GM03348 (cell line): ENCODE measurements at places on chromosomes 3 and 15.
A peak's percentile ranks its signal among the peaks of the same experiment; 100 is the strongest.

GRCh38 chr15:45710657-45711056, 75.8 kb downstream of the SQOR start:
- DNase-seq: no peak

GRCh38 chr3:169494982-169495381, 168.5 kb downstream of the MECOM start:
- no peak for DNase-seq

GRCh38 chr15:71471347-71471746, 339.0 kb upstream of the NR2E3 start:
- no peak for DNase-seq

- DNase-seq: no peak
Observed at GRCh38 chr3:151152455-151153079, 50.4 kb downstream of the GPR171 start.

- DNase-seq: peak; percentile 90
Observed at GRCh38 chr3:122382888-122383666, at the start of gene MIX23. MIX23 (minus strand) TSS chr3:122383231; CDS start chr3:122383224, 7 bp downstream.

- DNase-seq: no peak
Observed at GRCh38 chr15:91516866-91517265, 336.6 kb upstream of the SLCO3A1 start.

DNA sequence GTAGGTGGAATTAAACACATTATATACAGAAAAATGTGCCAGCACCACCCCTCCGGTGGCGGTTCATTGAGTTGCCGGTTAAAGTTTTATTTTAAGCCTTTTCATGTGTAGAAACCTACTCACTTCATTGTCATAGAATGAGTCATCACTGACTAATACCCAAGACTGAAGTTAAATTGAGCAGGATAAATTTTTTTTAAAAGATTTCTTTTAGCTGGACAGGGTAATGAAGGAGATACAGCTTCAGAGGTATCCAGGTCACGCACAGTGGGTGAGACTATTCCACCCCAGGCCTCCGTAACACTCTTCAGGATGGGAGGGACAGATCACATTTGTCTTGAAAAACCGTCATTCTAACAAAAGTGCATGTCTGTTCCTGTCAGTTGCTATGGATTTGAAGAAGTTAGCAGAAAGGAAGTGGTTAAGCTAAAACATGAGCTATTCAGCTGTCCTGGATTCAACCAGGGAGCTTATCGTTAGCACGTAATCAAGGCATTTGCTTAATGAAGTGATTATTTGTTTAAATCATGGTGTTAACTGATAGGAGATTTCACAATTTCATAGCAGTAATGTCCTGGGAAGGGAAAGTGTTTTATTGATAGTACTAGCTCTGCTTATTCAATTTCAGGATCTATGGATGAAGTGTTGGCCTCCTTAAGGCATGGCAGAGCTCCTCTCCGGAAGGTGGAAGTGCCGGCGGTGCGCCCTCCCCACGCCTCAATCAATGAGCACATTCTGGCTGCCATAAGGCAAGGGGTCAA, 23.4 kb downstream of the WHAMM start:
- peak; percentile 86 for DNase-seq

GRCh38 chr3:71991046-71991445, 206.1 kb upstream of the PROK2 start:
- DNase-seq: no peak

- no peak for DNase-seq
Observed at GRCh38 chr3:31086148-31086547, 191.7 kb upstream of the GADL1 start.

- no peak for DNase-seq
Observed at GRCh38 chr3:12919205-12919604, 77.8 kb upstream of the RPL32 start.

DNA sequence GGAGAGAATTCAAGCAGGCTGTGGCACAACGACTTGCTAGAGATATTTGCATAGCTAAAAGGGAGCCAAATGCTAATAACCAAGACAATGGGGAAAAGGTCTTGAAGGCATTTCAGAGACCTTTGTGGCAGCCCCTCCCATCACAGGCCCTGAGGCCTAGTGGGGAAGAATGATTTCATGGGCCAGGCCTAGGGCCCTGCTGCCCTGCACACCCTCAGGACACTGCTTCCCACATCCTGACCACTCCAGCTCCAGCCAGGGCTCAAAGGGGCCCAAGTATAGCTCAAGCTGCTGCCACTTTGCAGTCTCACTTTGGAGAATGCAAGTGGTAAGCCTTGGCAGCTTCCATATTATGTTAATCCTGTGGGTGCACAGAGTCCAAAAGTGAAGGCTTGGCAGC, 21.5 kb upstream of the PTPN23 start:
- DNase-seq: no peak

- no peak for DNase-seq
Observed at GRCh38 chr15:66886686-66887273, 178.6 kb upstream of the SMAD3 start.

- DNase-seq: no peak
Observed at GRCh38 chr3:196163666-196164493, 47.3 kb downstream of the ZDHHC19 start.

DNA sequence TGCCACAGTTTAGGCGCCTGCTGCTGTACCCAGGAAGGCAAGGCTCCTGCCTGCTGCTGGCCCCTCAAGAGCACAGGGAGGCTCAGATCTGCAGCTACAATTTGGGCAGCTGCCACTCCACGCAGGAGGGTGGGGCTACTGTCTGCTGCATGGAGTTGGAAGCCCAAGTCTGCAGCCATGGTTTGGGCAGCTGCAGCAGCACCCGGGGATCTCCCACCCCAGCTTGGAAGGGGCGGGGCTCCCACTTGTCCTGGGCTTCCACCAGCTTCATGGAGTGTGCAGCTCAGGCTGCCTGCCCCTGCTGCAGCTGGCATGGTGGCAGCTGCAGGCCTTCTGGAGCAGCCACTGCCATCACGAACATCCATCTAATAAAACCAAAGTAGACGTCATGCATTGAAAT, 512.9 kb downstream of the PYDC2 start:
- no peak for DNase-seq

DNA sequence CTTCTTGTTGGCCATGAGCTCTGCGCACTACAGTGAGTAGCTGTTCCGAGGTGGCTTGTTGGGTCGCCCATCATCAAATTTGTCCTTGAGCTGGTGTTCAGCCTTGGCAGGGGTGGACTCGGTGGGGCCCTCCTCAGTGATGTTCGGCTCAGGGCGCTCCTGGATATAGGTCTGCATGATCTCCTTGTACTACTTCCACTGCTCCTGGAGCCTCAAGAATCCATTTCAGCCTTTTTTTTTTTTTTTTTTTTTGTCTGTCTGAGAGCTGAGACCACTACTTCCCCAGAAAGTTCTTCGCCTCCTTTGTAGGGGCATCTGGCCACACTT, 39.3 kb upstream of the ARL8B start:
- no peak for DNase-seq

GRCh38 chr3:150798122-150798618, 35.2 kb upstream of the SIAH2 start:
- no peak for DNase-seq

DNA sequence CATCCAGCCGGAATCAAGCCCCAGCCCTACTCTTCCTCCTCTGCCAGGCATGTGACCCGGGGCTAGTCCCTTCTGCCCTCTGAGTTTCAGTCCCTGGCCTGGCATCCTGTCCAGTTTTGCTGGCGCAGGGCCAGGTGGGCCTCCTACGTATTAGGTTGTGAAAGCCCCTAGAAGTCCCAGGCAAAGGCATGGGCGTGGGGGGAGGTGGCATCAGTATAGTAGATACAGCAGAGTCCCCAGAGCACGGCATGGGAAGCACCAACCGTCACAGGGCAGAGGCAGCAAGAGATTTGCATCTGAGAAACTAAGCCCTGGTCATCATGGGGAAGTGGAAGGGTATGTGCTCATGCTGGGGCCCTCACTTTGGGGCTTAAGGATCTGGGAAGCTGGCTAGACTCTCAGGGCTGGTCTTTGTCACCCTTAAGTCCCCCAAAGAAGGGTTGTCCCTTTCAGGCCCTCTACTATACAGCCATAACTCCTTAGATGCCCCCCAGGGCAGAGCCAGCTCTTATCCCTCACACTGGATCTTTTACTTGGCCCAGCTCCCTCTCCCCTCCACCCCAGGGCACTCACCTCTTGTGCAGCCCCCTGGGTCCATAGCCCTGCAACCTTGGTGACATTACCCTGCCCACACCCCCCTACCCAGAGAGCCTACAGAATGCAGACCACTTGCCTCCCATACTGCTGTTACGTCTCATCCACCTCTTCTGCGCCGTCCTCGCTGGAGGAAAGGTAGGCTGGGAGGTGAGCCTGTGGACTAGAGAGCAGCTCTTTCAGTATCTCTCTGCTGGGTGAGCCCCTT, 11.3 kb downstream of the NBEAL2 start:
- no peak for DNase-seq

- peak; percentile 8 for DNase-seq
Observed at GRCh38 chr3:66997560-66998112, 471 bp upstream of the KBTBD8 start.

DNA sequence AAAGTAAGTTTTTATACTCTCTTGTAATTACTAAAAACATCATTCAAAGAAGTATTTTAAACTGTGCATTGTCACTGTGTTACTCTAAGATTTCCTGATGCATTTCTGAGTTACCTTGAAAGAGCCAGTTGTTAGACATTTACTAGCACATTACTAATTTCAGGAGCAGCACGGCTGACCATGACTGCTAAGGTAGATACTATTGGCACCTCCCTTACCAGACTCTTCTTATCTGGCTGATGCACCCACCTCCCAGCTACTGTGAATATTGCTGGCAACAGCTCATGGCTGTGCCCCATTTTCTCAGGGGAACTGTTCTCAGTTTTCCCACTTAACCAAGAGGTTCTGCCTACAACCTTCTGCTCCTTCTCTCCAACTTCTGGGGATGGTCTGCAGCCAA, 29.4 kb downstream of the COL6A5 start:
- no peak for DNase-seq

DNA sequence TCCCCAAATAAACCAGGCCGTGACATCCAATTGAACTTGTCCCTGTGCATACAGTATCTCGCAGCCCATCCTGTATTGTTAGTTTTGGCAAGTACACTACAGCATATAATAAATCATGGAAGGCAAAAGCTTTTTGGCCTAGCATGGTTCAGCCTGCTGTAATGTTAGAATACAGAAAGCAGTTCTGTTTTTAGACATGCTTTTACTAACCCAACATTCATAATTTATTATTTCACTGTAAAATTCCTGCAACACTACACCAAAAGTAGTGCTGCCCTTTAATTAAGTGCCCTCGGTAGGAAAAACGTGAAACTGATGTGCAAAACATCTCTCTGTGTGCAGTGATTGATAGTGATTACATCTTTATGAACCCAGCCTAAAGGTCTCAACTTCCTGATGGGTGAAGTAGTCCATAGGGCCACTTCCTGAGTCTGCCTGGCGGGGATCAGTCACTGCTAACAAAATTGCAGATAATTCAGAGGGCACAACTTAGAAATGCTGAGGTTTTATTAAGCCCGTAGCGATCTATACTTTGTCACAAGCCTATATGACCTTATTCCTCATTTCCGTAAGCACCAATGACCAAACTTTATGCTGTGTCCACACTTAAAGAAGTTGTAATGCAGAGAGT, 227.8 kb downstream of the CDIN1 start:
- DNase-seq: no peak

DNA sequence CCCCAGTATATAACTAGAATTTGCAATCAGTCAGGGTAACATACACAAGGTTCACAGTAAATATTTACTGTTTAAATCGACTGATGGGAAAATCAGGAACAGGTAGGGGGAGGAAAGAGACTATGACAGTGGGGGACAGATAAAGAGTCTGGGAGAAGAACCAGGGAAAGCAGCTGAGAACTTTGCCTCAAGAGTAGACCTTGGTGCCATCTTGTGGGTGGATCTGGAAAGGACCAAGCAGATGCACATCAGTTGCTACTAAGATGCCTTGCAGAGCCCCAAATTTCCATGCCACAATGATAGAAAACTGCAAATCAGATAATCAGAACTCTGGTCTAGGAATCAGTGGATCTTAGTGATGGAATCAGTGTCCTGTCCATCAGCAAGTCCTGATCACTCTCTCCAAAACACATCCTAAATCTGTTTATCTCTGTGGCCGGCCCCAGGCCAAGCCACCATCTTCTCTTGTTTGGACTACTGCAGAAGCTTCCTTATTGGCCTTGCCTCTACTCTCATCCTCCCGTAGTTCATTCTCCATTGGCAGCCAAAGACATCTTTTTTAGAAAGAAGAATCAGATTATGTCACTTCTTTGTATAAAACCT, 62.7 kb downstream of the PDE8A start:
- peak; percentile 75 for DNase-seq

GRCh38 chr3:149332227-149332765, 1.1 kb downstream of the TM4SF18 start:
- no peak for DNase-seq

DNA sequence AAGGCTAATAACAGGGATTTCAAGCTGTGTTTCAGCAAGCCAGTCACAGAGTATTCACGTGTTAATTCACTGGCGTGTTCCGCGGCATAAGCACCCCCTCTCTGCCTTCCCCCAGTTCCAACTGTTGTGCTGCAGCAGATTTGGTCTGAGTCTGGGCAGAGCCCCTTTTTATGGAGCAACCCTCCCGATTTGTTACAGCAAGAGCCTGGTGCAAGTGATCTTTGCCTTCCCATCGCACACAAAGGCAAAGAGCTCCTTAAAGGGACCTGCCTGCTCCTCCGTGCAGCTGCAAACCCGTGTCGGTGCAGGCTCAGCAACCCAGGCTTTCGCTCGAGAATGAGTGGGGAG, 170.5 kb downstream of the KCNAB1 start:
- no peak for DNase-seq

- DNase-seq: peak; percentile 62
Observed at GRCh38 chr15:81947548-81947947, 98.3 kb downstream of the MEX3B start.

- DNase-seq: no peak
Observed at GRCh38 chr15:27361438-27361837, 390.5 kb downstream of the GABRG3 start.

GRCh38 chr3:189797103-189797750, 166.0 kb downstream of the TP63 start:
- DNase-seq: no peak

DNA sequence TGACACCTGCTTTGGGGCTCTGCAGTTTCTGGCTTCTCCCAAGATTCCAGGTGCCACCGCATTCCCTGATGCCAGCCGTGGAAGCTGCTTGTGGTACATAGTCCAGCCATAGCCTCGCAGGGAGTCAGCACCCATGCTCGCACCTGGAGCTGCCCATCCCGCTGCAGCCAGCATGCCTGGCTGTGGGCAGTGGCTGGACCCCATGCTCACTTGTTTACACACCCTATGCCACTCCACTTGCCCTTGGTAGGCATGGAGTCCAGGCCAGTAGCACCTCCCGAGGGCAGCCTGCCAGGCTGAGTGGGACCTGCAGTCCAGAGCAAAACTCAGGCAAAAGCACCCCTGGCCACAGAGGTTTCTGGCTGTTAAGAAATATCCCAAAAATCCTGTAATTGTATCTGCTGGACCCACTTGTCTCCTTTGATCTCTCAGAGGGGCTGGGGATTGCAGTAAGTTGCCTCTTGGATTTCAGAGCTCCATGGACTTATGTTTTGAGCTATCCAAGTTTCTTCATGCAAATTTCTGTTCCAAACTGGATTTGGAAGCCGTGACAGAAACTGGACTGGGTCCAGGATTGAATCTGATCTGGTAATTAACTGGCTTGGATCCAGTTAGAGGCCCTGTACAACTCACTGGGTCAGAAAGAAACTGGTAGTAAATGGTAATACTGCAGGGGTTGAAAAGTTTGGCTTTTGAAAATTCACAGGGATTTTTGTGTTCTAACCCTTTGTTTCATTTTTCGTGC, 149.3 kb downstream of the FMN1 start:
- DNase-seq: no peak

- no peak for DNase-seq
Observed at GRCh38 chr3:128775906-128776542, 50.0 kb downstream of the RAB7A start.

GRCh38 chr15:31365032-31365654, 38.5 kb downstream of the KLF13 start:
- DNase-seq: no peak

GRCh38 chr15:75051191-75051608, 27.8 kb downstream of the PPCDC start:
- DNase-seq: no peak
